Stimulated activated CD4-positive, alpha-beta T cell treated with anti-CD3 and anti-CD28 coated beads, Interleukin-15, amount 100 ng/mL, for 24 hours (primary cell): ENCODE measurements at places on chromosomes 1 and 21.

GRCh38 chr1:101356604-101357443 is 120.0 kb downstream of the S1PR1 start:
- no peak for DNase-seq

- no peak for DNase-seq
Measured at GRCh38 chr1:27157194-27157593, 2.3 kb upstream of the SLC9A1 start.

DNA sequence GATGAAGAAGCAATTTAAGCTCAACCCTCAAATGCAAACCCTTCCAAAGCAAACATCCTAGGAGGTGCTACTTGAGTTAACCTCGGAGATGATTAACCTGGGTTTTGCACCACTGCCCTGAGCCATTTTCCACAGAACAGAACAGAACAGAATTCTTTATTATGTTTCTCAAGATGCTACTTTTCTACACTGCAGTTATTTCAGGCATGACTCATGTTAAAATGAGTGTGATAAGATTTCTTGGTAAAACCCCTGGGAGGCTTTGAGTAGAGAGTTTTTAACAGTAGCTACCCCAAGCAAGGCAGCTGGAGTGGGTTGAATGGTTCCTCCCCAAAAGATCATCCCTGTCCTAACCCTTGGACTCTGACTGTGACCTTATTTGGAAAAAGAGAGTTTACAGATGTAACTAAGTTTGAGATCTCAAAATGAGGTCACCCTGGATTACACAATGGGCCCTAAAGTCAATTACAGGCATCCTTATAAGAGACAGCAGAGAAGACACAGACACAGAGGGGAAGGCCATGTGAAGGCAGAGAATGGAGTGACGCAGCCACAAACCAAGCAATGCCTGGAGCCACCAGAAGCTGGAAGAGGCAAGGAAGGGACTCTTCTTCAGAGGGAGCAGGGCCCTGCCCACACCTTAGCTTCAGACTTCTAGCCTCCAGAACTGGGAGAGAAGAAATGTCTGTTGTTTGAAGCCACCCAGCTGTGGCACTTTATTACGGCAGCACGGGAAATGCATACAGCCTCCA is 153.4 kb downstream of the ETS2 start:
- no peak for DNase-seq

GRCh38 chr21:46323227-46323709 is 402 bp downstream of the C21orf58 start:
- no peak for DNase-seq

- DNase-seq, result peak; percentile 81
Measured at GRCh38 chr1:40849801-40850592, 12.2 kb downstream of the CITED4 start.

- no peak for DNase-seq
Measured at GRCh38 chr1:71252900-71253299, 172.1 kb upstream of the ZRANB2 start.

- no peak for DNase-seq
Measured at GRCh38 chr1:165886193-165886592, 58.8 kb downstream of the UCK2 start.

- peak; percentile 61 for DNase-seq
Measured at GRCh38 chr1:169049258-169049938, 57.1 kb upstream of the ATP1B1 start.

DNA sequence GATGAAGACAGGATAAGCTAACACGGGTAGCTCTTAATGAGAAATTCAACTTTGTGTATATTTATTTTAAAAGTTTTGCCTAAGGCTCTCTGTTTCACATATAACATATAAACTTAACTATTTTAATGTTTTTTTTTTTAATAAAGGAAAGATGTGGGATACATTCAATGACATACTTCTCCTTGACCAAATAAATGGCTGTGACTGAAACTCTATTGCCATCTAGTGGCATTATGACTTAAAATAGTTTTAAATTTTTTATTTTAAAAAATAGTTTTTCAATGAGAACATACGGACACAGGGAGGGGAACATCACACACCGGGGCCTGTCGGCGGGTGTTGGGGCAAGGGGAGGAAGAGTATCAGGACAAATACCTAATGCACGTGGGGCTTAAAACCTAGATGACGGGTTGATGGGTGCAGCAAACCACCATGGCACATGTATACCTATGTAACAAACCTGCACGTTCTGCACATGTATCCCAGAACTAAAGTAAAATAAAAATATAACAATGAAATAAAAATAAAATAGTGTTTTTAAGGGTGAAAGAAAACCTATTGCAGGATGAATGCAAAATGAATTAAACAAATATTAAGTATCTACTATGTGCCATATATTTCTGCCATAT is 83.4 kb downstream of the LYST start:
- DNase-seq, result no peak

DNA sequence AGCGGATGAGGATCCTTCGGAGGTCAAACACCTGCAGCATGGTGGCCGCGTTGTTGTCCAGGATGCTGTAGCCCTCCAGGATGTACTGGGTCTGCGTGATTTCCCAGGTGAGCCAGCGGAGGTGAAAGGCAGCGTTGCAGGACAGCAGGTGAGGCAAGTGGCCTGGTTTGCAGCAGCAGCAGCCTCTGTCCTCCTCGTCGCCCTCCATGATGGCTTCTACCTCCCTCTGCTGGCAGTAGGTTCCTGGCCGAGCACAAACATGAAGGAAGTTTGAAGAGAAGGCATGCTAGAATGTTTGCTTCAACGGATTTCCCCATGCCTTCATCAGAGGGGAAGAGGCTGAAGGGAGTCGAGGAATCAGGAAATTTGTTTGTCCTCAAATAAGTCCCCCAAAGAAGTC is 74.7 kb downstream of the NTPCR start:
- peak; percentile 3 for DNase-seq

GRCh38 chr1:145690587-145691558 is 16.3 kb downstream of the PDZK1 start:
- peak; percentile 32 for DNase-seq

DNA sequence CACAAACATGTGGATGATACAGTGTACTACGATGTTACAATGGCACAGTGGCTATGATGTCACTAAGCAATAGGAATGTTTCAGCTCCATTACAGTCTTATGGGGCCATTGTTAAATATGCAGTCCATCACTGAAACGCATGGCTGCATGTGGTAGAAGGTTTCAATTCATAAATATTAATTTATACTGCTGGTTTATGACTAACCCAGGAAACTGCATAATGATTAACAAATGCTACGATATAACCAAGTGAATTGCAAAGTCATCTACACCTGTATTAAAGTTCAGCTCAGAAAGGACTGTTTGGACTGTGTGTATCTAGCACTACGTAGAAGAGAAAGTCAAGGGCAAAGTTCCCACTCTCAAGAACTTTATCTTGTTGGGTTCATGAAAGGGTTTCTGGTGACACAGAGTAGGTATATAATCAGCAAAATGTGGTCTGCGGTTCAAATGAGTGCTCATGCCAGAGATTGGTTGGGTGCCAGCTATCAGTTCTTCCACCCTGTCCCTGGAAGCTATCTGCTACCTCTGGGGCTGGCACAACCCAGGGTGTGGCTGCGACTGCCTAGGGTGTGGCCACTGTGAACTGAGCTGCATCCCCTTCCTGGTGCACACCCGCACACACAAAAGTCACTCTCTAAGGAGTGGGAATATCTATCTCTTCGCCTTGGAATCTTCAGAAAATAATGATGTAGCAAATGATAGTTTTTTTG is 14.8 kb downstream of the MGST3 start:
- peak; percentile 9 for DNase-seq

- peak; percentile 44 for DNase-seq
Measured at GRCh38 chr1:161020509-161021164, at the start of gene F11R. F11R (minus strand) TSS chr1:161021152; CDS start chr1:161021073, 79 bp downstream.

DNA sequence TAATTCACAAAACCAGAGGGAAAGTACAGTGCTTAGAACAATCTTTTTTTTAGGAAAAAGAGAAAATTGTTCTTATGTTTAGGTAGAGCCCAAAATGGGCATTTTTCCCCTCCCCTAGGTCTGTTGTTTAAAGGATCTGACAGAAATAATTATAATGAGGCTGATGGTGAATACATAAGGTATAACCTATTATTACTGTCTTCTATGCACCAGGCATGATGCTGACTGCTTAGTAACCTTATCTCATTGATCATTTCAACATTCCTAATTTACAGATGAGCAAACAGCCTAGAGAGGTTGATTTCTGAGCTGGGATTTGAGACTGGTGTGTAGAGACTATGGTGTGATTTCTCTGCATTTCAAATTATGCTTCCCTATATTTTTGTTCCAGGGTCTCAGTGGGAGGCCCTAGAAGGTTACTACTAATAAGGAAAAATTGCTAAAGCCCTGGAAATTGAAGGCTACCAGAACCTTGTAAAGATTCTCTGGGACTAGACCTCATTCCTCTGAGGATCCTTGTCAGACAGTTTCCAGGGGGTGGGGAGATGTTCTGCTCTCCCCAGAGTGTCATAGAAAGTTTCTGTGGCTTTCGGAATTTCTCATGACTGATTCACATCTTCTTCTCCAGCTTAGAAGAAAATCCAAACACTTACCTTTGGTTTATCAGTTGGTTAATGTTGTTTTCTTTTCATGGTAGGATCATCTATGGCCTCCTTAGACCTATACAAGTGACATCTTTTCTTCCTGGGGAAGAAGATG is 44.9 kb downstream of the ROR1 start:
- DNase-seq, result no peak

DNA sequence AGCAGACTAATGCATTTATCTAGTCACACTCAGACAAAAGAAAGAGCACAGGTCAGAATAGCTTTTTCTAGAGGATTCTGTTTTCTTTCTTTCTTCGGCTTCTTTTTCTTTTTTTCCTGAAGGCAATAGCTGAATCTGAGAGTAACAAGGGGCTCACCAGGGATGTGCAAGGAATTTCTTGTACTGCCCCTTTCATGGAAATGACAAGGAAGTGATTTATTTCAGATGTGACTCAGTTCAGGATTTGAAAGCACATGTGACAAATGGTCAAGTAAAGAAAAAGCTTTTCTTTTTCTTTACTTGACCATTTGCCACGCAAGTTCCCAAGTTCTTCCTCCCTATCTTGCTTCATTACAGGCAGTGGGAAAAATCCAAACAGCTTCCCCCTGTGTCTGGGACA is 202.0 kb downstream of the GABPA start:
- DNase-seq, result no peak

- no peak for DNase-seq
Measured at GRCh38 chr21:36902793-36903192, 63.7 kb downstream of the HLCS start.

GRCh38 chr1:55558515-55558914 is 343.4 kb upstream of the USP24 start:
- no peak for DNase-seq

GRCh38 chr1:183339556-183340167 is 78.5 kb downstream of the NMNAT2 start:
- no peak for DNase-seq

DNA sequence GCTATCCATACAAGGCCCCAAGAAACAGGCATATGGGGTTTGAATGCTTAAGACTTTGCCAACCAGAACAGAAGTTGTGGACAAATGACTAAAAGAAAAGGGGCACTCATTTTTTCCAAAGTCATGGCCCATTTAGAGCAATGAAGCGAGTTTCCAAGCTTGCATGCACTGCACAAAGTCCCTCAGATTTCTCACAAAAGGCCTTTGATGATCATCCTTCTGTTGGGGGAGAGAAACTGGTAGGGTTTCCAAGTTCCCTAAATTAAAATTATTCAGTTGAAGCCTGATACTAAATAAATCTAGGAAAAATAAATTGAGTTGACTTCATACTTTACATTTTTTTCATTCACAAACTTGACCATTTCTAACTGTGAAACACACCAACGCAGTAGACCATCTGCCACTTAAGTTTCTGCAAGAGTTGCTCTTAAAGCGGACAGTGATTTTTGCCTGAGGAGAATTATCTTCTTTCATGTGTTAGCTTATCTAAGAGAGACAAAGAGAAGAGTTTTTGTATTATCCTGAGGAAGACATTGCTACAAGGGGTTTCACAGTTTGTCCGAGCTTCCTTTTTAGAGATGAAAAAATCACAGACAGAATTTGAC is 139.2 kb downstream of the SEC16B start:
- DNase-seq, result no peak

GRCh38 chr1:243261390-243261789 is 5.5 kb downstream of the SDCCAG8 start:
- no peak for DNase-seq

DNA sequence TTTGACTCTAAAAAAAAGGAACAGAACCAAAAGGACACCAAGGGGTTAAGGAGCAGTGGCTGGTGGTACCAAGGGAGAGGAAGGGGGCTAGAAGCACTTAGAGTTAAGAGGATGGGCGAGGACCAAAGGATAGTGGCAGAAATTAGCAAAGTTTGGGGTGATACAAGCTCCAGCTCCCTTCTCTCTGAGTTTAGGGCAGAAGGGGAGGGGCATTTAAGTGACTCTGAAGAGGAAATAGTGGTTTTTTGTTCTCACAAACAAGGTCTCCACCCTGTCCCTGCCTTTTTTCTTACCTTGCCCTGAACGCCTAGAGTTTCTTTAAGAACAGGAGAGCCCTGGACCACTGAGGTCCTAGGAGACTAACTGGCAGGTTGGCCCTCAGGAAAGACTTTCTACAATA is 3.3 kb downstream of the CDC42SE1 start:
- DNase-seq, result no peak

DNA sequence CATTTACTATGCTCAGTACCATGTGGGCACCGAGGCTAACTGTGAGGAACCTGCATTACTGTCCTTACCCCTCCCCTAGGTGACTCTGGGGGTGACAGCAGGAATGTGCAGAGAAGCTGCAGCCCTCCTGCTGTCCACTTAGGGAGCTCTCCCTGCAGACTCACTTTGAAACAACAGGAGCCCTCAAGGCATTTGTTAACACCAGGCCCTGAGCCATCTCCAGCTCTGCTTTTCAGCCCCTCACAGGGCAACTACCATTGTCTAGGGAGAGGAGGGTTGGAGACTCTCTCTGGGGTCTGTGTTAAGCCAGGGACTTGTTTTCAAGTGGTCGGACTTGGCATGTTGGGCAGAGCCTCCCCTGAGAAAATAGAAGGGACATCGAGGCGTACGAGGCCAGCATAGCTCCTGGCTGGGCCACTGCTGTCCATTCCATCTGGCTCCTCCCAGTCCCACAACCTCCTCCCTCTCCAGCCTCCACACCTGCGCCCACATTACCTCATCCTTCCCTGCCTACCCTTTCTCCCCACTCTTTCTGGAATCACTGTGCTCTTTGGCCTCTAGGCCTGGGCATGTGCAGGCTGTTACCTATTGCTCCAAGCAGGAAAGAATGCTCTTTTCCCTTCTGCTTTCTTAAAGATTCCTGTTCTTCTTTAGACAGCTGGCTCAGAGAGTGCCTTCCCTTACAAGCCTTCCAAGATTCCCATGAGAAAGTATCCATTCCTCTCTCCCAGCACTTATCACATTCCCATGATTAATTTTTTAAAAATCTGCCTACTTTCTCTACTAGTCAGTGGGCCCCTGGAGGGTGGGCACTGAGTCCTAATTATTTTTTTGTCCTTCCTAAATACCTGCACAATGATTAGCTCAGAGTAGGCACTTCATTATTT is 102.7 kb upstream of the GCLM start:
- DNase-seq, result no peak

DNA sequence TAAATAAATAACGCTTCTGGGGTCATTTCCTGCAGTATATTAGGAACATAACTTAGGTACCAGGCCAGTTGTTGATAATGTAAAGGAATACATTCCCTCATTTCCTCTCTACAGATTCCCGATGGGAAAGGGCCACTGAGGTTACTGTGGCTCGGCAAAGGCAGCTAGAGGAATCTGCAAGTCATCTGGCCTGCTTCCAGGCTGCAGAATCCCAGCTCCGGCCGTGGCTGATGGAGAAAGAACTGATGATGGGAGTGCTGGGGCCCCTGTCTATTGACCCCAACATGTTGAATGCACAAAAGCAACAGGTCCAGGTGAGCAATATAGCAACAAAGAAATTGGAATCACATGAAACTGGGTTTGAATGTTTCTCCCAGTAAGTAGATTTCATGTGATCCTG is 109.6 kb upstream of the BMP8A start:
- no peak for DNase-seq
